Stimulated activated CD4-positive, alpha-beta T cell treated with anti-CD3 and anti-CD28 coated beads, Interleukin-15, amount 100 ng/mL, for 24 hours (primary cell): ENCODE measurements at places on chromosomes 5 and 9.

GRCh38 chr9:125844611-125845010 is 97.4 kb downstream of the PBX3 start:
- DNase-seq = no peak

DNA sequence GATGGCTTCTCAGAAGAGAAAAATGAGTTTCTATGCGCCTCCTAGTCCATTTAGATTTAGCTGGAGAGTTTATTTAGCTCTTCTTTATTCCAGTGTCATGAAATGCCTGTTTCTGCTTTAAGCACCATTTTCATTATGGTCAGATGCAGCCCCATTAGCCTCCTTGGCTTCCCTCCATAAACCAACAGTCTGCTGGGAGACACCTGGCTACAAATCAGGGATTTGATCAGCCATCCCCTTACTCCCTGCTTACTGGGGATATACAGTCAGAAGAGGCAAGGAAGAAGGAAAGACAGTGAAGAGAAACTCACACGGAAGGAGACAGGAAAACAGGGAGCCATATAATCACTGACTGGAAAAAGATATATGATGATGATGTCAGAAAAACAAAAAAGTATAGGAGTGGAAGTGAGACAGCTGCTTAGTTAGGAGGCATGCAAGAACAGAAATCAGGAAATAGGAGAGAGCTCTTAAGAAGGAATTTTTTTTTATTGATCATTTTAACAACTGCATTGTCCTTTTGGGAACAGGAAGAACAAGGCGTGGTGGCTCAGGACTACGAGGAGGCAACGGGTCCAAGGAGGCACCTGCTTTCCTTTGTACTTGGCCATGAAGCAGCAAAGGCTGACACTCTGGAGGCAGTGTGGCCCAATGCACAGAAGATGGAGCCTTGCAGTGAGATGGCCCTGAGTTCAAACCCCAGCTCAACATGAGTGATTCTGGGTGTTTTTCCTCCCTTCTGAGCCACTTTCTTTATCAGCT is 56.1 kb downstream of the MED27 start:
- no peak for DNase-seq

- no peak for DNase-seq
Measured at GRCh38 chr9:37464006-37464405, 1.2 kb downstream of the ZBTB5 start.

DNA sequence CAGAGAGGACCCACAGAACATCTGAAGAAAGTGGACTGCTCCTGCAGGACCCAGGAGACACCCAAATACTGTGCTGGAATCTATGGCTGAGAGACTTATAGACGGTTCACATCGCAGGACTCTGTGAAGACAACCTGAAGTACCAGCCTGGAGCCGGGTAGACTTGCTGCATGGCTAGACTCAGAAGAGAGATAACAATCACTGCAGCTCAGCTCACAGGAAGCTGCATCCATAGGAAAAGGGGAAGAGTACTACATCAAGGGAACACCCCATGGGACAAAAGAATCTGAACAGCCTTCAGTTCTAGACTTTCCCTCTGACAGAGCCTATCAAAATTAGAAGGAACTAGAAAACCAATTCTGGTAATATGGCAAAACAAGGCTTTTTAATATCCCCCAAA is 26.5 kb upstream of the TRIM36 start:
- no peak for DNase-seq

GRCh38 chr5:137619191-137619870 is 116.6 kb downstream of the KLHL3 start:
- no peak for DNase-seq

DNA sequence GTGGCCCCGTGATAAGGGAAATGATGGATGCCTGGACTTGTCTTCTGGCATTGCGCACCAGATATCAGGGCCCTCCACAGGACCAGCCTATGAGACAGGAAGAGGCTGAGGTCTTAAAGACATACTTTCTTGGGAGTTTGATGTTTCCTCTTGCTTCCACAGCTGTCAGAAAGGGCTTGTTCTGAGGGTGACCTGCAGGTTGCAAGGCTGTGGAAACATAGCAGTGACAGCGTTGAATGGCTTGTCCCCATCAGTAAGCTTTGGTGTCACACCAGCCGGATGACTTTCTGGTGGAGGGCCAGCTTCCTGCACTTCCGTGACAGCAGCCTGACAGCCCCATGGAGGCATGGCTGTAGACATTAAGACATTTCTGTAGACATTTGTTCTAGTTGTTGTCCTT is 143.2 kb downstream of the C9orf152 start:
- no peak for DNase-seq

DNA sequence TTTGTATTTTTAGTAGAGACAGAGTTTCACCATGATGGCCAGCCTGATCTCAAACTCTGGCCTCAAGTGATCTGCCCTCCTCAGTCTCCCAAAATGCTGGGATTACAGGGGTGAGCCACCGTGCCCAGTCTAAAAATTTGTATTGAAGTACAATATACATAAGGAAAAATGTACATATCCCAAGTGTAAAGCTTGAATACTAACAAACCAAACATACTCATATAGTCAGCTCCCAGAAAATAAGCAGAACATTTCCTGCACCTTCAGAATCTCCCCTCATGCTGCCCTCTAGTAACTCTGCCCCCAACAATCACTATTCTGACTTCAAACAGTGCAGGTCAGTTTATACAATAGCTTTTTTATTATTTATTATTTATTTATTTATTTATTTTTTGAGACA is 1.6 kb upstream of the NOL6 start:
- no peak for DNase-seq

GRCh38 chr5:96931605-96932004 is 4.3 kb upstream of the LNPEP start:
- no peak for DNase-seq

DNA sequence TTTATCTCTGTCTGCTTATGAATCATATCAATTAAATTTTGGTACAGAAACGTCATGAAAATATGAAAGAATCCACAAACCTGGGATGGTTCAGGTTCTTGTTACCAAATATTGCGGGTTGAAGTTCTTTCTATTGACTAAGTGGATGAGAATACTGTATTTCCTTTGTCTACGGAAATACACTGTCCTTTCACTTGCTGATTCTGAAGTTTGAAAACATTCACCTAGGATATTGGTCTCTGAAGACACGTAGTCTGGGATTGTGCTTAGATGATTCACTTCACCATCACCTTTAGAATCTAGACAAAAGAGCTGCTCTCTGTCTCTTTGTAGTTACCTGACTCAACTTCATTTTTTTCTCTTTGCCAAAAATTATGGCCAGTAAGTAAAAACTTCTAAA is 222.4 kb downstream of the FBN2 start:
- no peak for DNase-seq

DNA sequence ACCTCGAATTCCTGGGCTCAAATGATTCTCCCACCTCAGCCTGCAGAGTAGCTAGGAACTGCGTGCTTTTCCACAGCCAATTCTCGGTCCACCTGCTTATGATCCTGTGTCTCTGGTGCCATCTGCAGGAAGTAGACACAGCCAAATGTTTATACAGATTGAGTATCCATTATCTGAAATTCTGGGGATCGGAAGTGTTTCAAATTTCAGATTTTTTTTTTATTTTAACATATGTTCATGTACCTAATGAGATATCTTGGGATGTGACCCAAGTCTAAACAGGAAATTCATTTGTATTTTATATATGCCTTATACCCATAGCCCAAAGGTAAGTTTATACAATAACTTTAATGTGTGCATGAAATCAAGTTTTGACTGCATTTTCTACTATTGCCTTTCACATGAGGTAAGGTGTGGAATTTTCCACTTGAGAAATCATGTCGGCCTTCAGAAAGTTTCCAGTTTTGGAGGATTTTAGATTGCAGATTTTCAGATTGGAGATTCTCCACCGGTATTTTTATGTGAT is 89.5 kb downstream of the ESM1 start:
- no peak for DNase-seq

DNA sequence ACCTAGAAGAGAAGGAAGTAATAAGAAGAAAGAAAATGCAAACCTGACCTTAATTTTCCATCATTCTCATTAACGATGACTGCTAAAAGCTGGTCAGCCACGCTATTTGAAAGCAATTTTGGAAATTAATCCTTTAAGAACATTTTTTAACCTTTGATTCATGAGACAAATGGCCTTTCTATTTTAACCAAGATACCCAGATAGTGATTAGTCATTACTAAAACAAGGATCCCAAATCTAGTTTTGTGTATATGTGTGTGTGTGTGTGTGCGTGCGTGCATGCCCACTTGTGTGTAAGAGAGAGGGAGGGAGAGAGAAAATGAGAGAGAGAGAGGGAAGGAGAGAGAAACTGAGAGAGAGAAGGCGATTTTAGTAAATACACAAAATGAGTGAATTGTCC is 329.5 kb downstream of the DEPDC1B start:
- no peak for DNase-seq

GRCh38 chr5:151864061-151864748 is 60.4 kb downstream of the GLRA1 start:
- DNase-seq = no peak

- DNase-seq = no peak
Measured at GRCh38 chr5:78570646-78571045, 77.9 kb downstream of the LHFPL2 start.

DNA sequence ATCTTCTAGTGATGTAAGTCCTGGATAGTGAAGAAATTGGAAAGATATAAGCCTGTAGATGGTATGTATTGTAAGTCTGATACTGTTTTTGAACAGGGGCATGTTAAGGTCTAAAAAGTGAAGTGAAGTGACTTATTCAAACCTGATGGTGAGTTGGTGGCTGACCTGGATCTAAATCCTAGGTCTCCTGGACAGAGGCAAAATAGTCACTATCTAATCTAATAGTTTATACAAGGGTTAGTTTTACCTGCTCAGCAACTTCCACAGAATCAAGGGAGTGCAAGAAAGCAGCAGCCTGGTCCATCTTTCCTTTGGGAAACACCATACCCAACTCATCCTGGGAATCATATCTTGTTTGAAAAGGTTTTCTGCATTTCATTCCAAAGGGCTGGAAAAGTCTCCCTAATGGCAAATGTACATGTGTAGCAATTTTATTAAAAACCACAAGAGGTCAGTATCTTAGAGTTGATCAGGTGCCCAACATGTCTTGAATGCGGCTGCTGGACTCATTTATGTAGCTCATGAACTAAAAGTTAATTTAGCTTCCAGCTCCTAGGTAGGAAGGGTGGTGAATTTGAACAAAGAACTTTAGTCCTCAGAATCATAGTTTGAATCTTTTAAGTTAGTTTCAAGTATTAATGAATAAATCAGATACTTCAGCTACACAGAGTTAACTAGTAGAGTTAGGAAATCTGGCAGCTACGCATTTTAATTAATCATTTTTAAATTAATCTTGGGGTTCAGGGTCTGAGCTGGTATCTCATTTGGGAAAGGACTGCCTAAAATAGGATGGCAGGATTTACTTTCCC is 26.0 kb downstream of the SKP2 start:
- DNase-seq = no peak

DNA sequence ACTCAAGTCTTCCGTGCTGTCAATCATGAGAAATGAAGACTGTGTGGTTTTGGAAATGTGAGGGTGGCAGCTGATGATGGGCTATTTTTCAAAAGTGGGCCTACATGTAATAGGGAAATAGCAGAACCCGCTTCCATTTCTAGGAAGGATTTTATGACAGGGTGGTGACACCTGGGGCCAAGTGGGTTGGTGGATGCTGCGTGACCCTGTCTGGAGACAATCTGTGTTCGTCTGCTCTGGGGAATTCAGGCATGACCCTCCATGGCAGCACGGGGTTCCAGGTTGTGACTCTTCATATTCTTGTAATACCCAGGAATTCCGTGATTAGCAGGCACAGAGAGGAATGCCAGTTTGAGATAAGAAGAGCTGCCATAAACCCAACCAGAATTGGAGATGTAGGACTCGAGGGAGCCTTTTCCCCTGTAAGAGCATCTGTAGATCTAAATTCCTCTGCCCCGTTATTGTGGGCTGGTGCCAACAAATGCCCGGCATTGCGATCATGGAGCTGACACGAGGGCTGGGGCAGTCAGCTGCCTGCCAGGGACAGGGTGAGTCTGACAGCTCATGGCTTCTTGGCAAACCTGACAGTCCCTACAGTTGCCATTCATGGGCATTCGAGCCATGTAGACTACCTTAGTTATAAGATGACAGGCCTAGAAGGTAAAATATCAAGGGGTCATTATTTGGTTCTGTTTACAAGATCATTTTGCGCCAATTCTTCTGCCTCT is 279.7 kb downstream of the GADD45G start:
- no peak for DNase-seq

- no peak for DNase-seq
Measured at GRCh38 chr5:15261269-15261995, 238.5 kb upstream of the FBXL7 start.

DNA sequence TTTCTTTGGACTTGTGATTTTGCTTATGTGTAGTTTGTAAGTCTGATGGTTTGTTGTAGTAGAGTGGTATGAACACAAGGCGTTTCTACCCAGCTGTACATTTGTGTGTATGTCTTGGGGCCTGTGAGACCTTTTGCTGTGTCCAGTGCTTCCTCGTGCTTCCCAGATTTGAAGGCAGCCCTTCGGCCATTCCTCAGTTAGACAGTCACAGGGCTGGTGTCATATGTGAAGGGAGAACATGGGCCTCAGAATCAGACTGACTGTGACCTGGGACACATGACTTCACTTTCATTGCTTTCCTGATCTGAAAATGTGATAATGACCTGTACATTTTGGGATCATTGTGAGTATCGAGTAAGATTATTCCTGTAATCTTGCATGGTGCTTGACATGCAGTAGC is 140.0 kb downstream of the TRIO start:
- DNase-seq = no peak

- DNase-seq = no peak
Measured at GRCh38 chr9:5446451-5447236, 3.7 kb upstream of the CD274 start.

DNA sequence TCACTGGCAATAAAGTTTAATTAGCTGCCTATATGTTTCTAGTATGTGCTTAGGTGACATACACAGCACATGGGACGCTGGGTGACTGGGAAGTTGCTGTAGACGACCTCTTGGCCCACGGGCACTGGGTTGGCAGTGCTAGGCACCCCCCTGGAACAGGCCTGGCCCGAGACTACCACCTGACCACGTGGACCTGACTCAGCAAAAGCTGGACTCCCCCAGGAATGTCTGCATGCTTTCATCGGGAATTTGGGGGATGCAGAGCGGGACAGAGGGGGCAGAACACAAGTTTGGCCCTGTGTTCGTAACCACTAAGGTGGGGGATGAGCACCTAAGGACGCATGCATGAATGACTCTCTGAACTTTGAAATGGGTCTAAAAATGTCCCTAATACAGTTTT is 16.6 kb upstream of the INPP5E start:
- DNase-seq = no peak

- no peak for DNase-seq
Measured at GRCh38 chr5:158718738-158719505, 380.8 kb downstream of the EBF1 start.

DNA sequence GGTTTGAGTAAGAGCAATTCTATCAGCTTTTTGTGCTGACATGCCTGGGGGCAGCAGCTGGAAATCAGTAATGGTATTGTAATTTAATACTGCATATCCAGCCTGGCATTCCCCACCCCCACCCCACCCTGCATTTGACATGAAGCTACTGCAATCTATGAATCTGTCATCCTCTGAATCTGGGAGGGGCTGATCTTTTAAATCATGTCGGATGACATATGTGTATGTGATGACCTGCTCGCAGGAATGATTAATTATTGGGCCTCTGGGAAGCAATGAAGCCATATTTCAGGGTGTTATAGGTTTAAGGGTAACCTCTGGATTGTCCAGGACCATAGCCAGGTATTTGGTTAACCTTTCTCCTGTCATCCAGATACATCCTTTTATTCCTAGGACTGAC is 64.6 kb upstream of the RASGRF2 start:
- no peak for DNase-seq
